CD4-positive, alpha-beta T cell treated with Interleukin-17A for 1 hour (primary cell): ENCODE measurements at places on chromosomes 16 and 17.

- no peak for DNase-seq
Measured at GRCh38 chr16:85391175-85391707, 221.9 kb upstream of the GSE1 start.

DNA sequence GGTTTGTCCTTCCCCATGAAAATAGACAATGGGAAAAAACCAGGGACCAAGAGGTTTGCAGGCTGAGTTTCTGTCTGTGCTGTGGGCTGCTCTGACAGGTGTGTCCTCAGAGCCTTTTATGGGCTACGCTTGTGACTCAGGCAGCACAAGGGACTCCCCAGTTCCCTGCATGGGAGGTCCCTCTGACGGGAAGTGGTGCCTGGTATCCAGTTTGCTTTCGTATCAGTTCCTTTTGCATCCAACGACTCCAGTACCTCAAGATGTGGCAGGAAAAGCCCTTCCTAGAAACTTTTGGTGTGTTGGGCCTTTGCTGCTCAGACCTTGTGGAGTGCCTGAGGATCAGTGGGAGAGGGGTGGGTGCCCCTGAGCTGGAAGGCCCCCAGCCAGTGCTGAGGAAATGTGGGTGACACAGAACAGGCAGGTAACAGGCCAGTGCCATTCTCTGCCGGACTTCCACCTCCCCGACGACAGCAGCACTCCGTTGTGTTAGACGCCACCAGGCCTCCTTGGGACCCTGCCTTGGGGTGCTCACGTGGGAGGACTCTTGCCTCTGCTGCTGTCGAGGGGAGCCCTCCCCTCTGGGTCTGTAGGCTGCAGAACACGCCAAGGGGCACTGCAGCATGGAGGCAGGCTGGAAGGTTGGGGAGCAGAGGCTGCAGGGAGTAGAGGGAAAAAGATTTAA lies 38.4 kb upstream of the IRF8 start:
- DNase-seq: no peak

DNA sequence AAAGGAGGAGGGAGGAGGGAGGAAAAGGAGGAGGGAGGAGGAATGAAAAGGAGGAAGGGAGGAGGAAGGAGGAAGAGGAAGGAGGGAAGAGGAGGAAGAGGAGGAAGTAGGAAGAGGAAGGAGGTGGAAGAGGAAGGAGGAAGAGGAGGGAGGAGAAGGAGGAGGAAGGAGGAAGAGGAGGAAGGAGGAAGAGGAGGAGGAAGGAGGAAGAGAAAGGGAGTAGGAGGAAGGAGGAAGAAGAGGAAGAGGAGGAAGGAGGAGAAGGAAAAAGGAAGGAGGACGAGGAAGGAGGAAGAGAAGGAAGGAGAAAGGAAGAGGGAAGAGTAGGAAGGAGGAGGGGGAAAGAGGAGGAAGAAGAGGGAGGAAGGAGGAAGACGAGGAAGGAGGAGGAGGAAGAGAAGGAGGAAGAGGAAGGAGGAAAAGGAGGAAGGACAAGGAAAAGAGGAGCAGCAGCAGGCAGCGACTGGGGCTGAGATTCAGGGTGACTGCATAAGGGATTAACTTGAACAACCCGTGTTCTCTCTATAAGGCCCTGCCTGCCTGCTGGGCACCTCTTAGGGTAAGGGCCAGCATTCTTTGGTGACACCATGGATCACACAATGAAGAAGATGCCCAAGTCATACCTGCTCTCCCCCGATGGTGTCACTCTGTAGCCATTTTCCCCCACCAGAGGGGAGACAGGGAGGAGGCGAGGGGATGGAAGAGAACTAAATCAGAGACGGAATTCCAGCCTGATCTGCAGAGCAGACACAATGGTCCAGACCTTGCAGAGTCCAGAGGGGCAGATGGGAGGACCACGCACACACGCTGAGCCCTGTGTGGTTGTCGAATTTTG lies 1.4 kb upstream of the IL34 start:
- DNase-seq: no peak

DNA sequence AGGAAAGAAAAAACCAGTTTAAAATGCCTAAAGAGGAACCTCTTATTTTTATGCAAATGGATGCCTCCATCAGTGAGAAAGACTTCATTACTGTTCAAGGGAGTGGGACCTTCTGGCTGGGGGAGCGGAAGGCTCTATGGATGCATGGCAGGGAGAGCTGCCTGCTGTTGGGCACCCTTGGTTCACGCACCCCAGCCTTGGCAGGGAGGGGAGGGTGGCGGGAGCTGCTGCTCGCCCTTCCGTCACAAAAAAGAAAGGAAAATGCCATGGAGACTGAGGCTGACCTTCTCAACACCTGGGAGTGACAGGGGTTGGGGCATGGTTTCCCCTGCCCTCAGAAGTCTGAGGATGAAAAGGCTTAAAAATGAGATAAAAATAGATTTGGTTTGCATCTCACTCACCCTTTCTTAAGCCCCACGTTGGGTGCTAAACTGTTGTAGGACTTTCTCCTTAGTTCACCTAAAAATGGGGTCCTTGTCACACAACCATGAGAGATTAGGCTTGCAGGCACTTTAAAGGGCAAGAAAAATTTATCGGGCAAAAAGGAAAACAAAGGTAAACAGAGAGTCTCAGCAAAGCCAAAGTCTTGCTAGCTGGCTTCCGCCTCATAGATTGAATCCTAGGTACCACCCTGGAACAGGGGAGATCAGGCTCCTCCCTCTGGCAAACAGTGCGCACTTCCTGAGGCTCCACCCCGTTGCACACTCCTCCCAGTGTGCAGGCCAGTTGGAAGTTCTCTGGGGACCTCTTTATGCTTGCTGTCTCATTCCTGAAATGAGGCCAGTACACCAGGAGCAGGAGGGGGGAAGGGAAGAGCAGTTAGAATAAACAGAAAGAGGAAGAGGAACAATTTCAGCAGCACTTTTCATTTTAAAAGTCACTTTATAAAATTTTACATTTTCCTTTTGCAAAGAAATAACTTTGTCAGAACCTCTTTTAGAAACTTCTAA lies 31.6 kb downstream of the PHKB start:
- DNase-seq: peak; percentile 3

DNA sequence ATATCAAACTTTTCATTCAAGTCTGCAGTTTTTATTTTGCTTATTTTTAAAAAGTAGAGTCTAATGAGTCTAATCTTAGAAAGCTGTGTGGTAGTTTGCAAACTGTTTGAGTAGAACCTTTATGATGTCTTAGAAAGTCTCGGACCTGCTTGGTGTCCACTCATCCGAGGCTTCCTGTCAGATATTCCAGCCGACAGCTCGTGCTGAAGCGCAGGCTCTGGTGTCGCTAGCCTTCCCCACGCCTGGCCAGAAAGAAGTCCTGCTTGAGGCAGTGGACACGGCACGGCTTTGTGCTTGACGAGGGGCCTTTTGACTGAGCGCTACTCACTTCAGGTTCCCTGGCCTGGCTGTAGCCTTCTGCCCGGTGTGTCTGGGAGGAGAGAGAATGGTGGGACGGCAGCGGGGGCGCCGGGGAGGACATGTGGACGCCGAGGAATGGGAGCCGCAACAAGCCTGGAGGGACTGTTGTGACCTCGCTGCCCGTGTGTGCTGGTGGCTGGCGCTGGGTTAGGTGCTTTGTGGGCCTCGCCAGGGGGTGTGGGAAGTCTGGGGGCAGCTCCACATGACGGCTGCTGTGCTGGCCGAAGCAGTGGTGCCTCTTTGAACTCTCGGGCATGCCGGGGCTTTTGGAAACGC lies 33.5 kb downstream of the BANP start:
- no peak for DNase-seq

DNA sequence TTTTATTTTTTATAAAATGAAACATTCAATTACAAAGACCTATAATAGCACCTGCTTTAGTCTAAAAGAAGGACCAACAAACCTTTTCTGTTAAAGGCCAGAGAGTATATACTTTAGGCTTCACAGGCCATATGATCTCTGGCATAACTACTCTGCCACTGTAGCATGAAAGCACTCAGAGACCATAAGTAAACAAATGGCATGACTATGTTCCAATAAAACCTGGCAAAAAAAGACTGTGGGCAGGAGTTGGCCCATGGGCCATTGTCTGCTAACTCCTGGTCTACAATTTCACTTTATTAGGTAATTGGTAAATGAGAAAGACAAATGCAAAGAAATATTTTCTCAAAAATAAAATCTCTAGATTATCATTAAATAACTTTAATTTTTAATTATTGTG lies 14.9 kb downstream of the CEP112 start:
- DNase-seq: no peak

- DNase-seq: peak; percentile 47
Measured at GRCh38 chr16:2512735-2513404, 882 bp upstream of the ATP6V0C start.

- no peak for DNase-seq
Measured at GRCh38 chr16:67088551-67088950, 21.2 kb upstream of the PHAF1 start.

- no peak for DNase-seq
Measured at GRCh38 chr17:82795615-82796014, 43.8 kb downstream of the TBCD start.
